ENCODE measurements at places on chromosomes 7 and 10.

GRCh38 chr7:102836977-102837376 is 75.8 kb upstream of the LRRC17 start:
- no peak for DNase-seq

GRCh38 chr7:27616914-27617548 is 45.7 kb downstream of the HIBADH start:
- no peak for DNase-seq

GRCh38 chr10:75432176-75432575 is 752 bp downstream of the LRMDA start:
- no peak for DNase-seq

DNA sequence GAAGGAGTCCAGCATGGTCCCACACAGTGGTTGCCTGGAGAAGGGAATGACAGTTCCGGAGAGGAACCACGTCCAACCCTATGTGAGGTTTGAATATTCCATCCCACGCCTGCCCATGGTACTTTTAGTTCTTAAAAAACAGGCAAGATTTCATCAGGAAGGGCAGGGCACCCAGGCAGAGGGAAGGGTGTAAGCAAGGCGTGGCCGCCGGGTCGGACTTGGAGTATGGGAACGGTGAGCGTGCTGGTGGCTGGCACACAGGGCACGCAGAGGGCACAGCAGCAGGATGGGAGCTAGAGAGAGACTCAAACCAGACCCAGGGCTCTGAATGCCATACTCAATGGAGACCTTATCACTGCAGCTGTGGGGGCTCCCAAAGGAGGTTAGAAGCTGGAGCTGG is 34.3 kb downstream of the FAM53B start:
- DNase-seq, result no peak

- DNase-seq, result no peak
Measured at GRCh38 chr10:88095223-88095721, 231.8 kb downstream of the PTEN start.

DNA sequence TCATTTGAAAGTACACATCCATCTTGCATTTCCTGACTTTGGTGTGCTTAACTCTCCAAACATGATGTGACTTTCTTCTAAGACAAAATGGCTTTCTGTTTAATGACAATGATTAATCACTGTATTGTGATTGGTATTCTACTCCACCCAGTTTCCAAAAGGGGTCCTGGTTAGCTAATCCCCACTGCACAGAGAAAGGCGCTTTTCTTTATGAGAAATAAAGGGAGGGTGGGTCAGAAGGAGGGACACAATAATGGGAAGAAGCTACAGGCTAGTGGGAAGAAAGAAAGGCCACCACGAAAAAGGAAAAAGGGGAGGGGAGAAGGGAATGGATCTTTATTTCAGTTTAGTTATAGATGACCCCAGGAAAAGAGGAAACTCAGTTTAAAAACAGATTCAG is 69.2 kb downstream of the PRTFDC1 start:
- DNase-seq, result no peak

DNA sequence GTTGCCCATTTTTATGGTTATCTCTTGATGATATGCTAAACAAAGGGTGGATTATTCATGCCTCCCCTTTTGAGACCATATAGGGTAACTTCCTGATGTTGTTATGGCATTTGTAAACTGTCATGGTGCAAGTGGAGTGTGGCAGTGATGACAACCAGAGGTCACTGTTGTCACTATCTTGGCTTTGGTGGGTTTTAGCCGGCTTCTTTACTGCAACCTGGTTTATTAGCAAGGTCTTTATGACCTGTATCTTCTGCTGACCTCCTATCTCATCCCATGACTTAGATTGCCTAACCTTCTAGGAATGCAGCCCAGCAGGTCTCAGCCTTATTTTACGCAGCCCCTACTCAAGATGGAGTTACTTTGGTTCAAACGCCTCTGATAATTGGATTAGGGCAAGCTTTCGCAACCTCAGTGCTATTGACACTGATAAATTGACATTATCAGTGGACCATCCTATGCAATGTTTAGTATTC is 36.9 kb downstream of the BAG3 start:
- DNase-seq, result no peak

DNA sequence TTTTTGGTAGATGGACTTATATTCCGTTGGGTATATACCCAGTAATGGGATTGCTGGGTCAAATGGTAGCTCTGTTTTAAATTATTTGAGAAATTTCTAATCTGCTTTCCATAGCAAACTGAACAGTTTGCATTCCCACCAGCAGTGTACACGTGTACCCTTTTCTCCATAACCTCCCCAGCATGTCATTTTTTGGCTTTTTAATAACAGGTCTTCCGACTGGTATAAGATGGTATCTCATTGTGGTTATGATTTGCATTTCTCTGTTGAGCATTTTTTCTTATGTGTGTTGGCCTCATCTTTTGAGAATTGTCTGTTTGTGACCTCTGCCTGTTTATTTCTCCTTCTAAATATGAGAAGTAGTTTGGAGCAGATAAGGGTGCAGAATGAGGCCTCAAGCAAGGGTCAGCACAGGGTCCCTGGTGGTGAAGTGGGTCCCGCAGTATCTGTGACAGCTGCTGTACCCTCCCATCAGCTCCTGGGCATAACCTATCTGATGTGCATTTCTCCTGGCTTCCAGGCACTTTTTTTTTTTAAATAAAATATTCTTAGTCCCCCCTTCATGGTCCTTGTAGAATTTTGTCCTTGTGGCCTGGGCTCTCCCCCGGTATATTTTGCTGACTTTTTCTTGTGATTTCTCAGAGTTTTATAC is 73.5 kb downstream of the PROSER2 start:
- no peak for DNase-seq

GRCh38 chr7:264541-265191 is 25.3 kb upstream of the FOXL3 start:
- DNase-seq, result no peak

DNA sequence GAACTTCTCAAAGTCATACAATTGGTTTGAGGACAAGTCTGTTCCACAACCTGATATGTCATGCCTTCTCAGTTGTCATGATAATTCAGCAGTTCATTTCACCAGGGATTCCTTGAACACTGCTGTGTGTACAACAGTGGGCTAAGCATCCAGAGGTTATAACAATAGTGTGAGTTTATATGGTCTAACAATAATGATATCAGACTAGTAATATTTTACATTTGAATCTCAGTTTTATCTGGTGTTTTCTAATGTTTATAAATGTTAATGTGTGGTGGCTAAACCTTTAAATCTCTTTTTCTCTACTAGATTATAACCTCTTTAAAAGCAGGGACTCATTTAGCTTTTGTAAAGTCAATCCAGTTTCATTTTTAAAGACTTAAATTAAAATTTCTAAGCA is 48.7 kb downstream of the BTRC start:
- DNase-seq, result no peak

DNA sequence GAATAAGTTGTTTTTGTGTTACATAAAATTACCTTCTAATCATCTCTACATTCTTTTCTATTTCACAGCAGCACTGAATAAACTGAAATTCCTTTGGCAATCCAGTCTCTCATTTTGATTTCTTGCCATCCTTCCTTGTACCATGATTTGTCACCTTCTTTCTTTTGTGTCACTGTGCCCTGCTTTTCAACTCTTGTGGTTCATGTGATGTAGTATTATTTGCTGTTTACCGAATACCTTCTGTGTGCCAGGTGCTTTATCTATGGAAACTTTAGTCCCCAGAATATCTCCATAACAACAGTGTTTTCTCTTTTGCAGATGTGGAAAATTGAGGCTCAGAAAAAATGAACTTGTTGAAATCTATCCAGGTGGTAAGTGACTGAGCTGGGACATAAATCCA is 220.3 kb downstream of the STK31 start:
- no peak for DNase-seq

- no peak for DNase-seq
Measured at GRCh38 chr7:130345136-130345535, 520 bp downstream of the CPA5 start.

GRCh38 chr10:5658871-5659618 is 7.3 kb downstream of the ASB13 start:
- no peak for DNase-seq

DNA sequence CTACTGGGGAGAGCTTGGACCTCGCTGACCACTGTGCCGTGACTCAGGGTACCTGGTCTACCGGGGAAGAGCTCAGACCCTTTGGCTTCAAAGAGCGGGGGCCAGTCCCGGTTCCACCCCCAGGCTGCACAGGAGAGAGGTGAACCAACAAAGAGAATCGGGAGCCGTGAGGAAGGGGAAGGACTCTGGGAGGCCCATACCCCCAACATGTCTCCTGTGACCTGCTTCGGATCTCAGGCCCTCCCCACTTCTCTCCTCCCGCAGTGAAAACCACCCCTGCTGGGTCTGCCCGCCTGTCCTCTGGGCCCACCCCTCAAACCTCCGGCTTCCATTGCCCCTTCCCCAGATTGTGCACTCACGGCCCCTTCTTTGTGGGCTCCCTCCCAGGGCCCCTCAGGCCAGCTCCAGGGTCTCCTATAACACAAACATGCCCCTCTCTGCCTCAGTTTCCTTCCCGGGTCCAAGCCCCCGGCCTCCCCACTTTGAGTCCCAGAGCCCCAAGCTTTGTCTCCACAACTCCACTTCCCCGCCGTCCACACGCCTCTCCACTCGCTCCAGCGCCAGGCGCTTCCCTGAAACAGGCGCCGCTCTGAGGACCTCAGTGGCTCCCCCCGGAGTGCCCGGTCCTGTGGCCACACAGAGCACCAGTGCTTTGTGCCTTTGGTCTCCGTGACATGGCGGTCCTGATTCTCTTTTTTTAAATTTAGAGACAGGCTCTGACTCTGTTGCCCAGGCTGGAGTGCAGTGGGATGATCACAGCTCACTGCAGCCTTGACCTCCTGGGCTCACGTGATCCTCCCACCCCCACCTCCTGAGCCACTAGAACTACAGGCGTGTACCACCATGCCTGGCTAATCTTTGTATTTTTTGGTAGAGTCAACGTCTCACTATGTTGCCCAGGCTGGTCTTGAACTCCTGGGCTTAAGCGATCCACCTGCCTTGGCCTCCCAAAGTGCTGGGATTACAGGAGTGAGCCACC is 7.5 kb upstream of the INTS1 start:
- DNase-seq, result no peak

DNA sequence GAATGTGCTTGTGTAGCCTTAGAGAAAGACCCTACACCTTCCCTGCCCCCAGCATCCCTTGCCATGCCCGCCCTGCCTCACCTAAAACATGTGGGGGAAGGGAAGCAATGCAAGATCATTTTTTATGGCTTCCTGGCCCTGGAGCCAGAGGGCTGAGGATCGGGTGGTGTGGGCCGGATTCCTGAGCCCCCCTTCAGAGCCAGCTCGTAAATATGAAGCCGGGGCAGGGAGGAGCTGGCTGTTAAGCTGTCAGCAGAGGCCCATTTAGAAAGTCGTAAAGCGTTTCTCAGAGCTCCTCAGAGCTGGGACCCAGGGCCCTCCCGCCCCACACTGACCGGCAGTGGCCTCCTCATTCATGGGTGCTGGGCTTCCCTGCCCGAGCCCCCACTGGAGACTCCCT is 23.9 kb downstream of the UNC5B start:
- no peak for DNase-seq

Data from CD4-positive, alpha-beta T cell treated with Interleukin-6 at 100 ng/mL for 8 hours (primary cell).